ENCODE measurements at places on chromosomes 1 and 21. TPM values are rescaled to one million over a fixed set of nuclear protein-coding genes. Genes with fewer than 3 reads are reported as not detected.
A peak's percentile ranks its signal among the peaks of the same experiment; 100 is the strongest.

IL6R gene
- total RNA-seq, result 3.3 TPM

CHD1L gene
- total RNA-seq, result 72.9 TPM

SYDE2 gene
- total RNA-seq, result 1.4 TPM

RGSL1 gene
- not detected for total RNA-seq

TMEM52 gene
- total RNA-seq, result 1.1 TPM

PPIE gene
- total RNA-seq, result 76.7 TPM

GRCh38 chr21:41168391-41169257, 664 bp downstream of the BACE2 start:
- peaks cover 5% of the 10 kb centered on the region for H3K4me1 ChIP-seq
- DNase-seq, result peak; percentile 72
- no peaks in the 10 kb centered on the region for H3K36me3 ChIP-seq
- H3K27me3 ChIP-seq, result peaks cover 60% of the 10 kb centered on the region
- peak overlapping the region; percentile 26 for H3K27ac ChIP-seq

DNA sequence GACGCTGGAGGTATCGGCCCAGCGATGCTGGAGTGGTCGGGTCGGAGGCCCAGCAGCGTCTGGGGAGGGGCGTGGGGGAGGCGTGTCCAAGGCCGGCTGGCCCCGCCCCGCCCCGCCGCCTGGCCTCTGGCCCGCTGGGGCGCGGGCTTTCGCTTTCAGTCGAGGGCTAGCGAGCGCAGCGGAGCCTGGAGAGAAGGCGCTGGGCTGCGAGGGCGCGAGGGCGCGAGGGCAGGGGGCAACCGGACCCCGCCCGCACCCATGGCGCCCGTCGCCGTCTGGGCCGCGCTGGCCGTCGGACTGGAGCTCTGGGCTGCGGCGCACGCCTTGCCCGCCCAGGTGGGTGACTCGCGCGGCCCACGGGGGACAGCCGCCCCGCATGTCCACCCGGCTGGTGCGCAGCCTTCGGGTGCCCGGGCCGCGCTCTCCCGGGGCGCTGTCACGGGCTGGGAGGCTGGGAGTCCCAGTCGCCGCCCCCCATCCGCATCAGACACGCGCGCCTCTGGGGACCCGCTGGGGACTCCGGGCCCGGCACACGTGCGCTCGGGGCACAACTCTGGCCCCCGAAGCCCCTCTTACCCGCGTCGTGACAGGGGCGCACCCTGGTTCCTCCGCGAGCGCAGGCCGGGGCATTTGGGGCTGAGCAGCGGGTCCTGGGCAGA, at the start of gene TNFRSF1B:
TNFRSF1B (plus strand) TSS at position 158 of the 659 bp plus-strand sequence; CDS start at position 259, 101 bp downstream.
- peaks cover 71% of the 10 kb centered on the region for H3K4me1 ChIP-seq
- H3K4me3 ChIP-seq, result peak within 1 kb of the TSS; percentile 100
- DNase-seq, result peak; percentile 95
- peak within 1 kb of the TSS; percentile 100 for H3K27ac ChIP-seq
- H3K27me3 ChIP-seq, result no peaks in the 10 kb centered on the region

DNA sequence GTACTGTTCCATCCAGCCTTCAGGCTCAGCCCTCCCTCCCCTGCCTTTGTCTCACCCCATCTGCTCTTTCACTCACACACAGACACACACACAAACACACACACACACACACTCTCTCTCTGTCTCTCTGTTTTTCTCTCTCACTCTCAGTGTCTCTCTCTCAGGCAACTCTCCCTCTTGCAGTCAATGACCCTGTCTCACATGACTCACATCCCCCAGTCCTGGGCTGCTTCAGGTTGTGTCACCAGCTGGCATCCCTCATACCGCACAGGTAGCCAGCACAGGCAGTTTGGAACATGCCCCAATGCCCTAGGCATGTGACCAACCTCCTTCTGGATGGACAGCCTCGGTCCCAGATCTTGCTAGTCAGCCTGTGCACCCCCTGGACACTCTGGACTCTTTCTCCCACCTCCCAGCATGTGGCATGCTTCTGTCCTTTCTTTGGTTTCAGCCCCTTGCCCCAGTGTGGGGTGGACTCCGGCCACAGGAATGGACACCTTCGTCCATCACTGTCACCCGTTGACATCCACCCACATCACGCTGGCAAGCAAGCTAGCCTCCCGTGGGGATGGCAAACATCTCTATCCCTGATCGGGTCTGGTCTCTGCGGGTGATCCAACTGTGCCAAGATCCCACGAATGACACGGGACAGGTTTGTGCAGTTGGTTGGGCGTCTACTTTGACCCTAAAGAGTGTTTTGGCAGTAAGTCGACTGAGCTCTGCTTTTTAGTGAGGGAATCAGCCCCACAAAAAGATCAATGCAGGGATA, 23.4 kb upstream of the FCGR2A start:
- H3K4me1 ChIP-seq, result no peaks in the 10 kb centered on the region
- no peak overlapping the region for H3K4me3 ChIP-seq
- no peaks in the 10 kb centered on the region for H3K36me3 ChIP-seq
- no peak overlapping the region for H3K27ac ChIP-seq
- no peak for DNase-seq

DNA sequence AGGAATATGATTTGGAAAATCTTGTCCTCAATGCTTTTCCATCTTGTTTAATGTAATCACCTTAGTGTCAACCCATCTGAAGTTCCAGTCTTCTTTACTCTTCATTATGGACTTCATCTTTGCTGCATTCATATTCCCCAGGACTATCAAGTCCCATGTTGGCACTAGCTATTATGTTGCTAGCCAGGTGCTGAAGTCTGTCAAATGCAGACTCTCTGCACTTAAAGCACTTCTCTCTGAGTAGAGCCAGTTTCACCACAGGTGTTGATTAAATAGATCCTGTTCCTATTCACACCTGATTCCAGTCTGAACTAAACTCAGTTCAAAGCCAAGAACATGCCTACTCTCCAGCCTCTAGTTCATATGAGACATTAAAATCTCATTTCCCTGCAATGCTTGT, 75.0 kb upstream of the PKN2 start:
- H3K4me1 ChIP-seq, result no peaks in the 10 kb centered on the region
- no peak overlapping the region for H3K27ac ChIP-seq
- no peak for DNase-seq
- H3K4me3 ChIP-seq, result no peak overlapping the region

GRCh38 chr21:34042735-34043134, 30.6 kb upstream of the MRPS6 start:
- no peak overlapping the region for H3K27ac ChIP-seq
- no peak overlapping the region for H3K4me3 ChIP-seq
- DNase-seq, result no peak
- peaks cover 8% of the 10 kb centered on the region for H3K4me1 ChIP-seq
- H3K36me3 ChIP-seq, result no peaks in the 10 kb centered on the region

DNA sequence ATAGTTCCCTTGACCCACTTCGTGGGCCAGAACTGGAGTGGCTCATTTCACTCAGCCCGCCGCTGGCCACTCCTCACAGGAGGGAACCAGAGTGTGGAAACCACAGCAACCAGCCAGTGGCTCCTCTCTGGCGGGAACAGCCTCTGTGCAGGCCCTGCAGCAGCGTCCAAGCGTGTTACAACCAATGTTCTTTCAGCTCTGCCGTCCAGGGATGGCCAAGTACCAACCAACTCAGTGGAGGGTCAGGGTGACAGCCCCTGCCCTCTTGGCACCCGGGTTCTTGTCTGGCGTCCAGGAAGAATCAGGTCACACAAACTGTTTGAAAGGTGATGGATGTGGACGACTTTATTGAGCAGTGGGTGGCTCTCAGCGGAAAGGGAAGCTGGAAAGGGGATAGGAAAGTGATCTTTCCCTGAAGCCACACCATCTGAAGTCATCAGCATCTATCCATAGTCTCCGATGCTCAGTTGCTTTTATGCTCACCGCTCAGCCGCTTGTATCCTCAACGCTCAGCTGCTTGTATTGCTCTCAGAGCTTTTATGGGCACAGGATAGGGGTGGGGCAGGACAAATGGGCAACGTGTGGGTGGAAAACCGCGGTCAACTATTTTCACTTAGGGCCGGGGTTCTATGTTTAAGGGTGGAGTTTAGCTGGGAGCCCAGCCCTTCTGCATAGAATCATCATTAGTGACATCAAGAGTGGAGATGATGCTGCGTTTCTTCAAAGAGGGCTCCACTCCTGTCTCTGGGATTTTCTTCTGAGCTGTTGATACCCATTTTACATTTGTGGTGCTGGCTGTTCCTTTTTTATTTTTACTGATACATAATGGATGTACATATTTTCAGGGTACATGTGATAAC, 250.2 kb downstream of the RRAGC start:
- H3K4me3 ChIP-seq, result no peak overlapping the region
- no peak overlapping the region for H3K27ac ChIP-seq
- H3K36me3 ChIP-seq, result no peaks in the 10 kb centered on the region
- H3K27me3 ChIP-seq, result no peaks in the 10 kb centered on the region
- no peaks in the 10 kb centered on the region for H3K4me1 ChIP-seq

DNA sequence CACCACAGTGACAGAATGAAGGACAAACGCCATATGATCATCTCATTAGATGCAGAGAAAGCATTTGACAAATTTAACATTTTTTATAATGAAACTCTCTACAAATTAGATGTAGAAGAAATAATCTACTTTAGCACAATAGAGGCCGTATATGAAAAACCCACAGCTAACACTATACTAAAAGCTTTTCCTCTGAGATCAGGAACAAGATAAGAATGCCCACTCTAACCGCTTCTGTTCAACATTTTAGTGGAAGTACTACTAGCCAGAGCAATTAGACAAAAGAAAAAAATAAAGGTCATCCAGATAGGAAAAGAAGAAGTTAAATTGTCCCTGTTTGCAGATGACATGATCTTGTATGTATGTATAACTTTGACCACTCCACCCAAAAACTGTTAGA, 109.7 kb downstream of the SLC35F3 start:
- no peaks in the 10 kb centered on the region for H3K4me1 ChIP-seq
- no peak for DNase-seq
- H3K36me3 ChIP-seq, result no peaks in the 10 kb centered on the region
- H3K27me3 ChIP-seq, result peaks cover 10% of the 10 kb centered on the region
- no peak overlapping the region for H3K27ac ChIP-seq

DNA sequence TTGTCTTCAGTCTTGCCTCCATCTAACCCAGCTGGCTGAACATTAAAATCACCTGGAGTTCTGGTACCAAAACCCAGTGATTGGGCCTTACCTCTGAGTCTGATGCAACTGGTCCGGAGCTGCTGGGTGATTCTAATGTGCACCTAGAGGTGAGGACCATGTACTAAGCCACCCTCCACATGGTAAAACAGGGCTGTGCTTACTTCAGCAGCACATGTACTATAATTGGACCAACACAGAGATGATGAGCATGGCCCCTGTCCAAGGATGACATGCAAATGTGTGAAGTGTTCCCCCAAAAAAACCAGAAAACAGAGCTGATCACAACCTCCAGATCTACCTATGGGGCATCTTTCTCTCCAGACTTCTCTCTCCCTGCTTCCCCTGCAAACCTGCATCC, 37.0 kb downstream of the ELK4 start:
- peaks cover 47% of the 10 kb centered on the region for H3K4me1 ChIP-seq
- no peak for DNase-seq
- peak overlapping the region; percentile 11 for H3K4me3 ChIP-seq
- H3K27ac ChIP-seq, result peak overlapping the region; percentile 39
- no peaks in the 10 kb centered on the region for H3K27me3 ChIP-seq

DNA sequence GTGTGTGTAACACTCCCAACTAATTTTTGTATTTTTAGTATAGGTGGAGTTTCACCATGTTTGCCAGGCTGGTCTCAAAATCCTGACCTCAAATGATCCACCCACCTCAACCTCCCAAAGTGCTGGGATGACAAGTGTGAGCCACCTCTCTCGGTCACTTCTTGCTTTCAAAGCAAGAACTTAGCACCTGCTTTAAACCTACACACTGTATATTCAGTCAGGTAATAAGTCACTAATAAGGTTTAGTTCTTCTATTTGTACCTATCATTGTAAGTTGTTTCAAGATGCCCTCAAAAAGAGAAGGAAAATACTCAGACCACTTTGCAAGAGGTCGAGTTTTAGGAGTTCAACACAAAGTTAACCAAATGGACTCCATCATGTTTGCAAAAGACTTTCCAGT, 431.3 kb downstream of the MRPL39 start:
- no peak for DNase-seq
- no peaks in the 10 kb centered on the region for H3K27me3 ChIP-seq
- no peaks in the 10 kb centered on the region for H3K4me1 ChIP-seq
- no peak overlapping the region for H3K27ac ChIP-seq
- H3K36me3 ChIP-seq, result no peaks in the 10 kb centered on the region

DNA sequence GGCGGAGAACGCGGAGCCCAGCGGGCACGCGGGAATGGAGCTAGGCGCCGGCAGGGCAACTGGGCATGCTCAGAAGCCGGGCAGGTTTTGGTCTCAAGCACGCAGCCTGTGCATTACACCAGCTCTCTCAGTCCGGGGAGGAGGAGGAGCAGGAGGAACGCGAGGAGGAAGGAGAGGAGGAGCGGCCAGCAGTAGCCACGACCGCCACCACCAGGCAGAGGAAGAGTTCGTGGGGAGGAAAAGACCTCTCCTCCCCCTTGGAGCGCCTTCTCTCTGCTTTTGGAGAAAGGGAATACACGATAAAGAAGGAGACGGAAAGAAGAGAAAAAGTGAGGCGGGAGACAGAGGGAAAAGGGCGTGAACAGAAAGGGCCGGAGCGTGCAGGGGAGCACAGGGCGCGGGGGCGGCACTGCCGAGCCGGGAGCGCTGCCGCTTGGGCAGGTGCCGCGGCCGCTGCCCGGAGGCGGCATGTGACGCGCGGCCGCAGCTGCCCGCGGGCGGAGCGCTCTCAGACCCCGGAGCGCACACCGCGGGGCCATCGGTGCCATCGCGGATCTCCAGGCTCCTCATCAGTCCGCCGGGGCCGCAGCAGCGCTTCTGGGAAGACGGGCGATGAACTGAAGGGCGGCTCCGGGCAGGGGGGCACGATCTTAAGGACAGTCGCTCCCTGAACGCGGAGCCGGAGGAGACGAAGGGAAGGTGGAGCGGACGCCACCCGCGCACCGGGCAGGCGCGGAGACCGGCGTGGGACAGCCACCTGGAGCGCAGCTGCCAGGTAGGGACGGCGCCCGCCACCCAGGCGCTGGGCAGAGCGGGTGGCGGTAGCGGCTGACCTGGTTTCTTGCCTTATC, at the start of gene CHRM3:
CHRM3 (plus strand) TSS at position 116 of the 851 bp plus-strand sequence. CDS start 520,884 bp downstream, outside the sequence.
- peaks cover 2% of the 10 kb centered on the region for H3K36me3 ChIP-seq
- DNase-seq, result peak; percentile 57
- peak within 1 kb of the TSS; percentile 88 for H3K4me3 ChIP-seq
- H3K4me1 ChIP-seq, result peaks cover 17% of the 10 kb centered on the region

DNA sequence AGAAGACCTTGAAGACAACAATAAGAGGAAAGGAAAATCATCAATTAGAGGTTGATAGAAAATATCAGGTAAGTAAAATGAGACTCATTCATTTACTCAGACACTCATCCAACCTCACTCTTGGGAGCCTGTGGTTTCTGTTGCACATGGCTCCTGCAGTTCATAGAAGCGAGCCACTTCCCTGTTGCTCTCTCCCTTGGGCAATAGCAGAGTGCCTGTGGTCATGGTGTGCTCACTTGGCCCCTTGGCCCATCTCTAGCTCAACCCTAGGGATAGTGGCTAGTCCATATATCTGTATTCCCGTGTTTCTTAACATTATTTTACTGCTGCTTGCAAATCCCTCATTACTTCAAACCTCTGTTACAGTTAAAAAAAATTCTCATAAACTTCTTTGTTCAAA, 368.6 kb downstream of the PTPRC start:
- H3K4me1 ChIP-seq, result peaks cover 37% of the 10 kb centered on the region
- H3K36me3 ChIP-seq, result peaks cover 11% of the 10 kb centered on the region
- no peak overlapping the region for H3K27ac ChIP-seq
- no peak for DNase-seq
